ENCODE measurements at places on chromosomes 12 and 14. TPM values are rescaled to one million over a fixed set of nuclear protein-coding genes. Genes with fewer than 3 reads are reported as not detected.

DNA sequence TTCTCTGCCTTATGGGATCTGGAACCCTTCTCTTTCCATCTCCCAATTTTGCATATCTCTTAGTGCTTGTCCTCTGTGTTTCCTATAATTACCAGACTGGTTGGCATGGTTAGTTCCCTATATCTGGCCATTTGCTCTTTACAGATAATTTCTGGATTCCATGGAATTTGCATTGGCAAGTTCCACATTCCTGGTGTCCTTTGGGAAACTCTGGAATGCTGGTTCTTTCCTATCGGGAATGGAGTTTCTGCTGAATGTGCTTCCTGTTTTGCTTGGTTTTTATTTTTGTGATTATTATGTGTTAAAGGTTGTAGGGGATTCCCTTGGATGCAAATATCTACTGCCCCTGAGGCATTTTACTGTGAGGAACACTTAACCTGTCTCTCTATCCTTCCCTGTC lies 193.0 kb upstream of the BTG1 start:
- DNase-seq: peak; percentile 12

GRCh38 chr14:93317875-93318807 lies 14.7 kb downstream of the BTBD7 start:
- peak; percentile 22 for DNase-seq

- no peak for DNase-seq
Measured at GRCh38 chr12:131408036-131408365, 302.9 kb upstream of the SFSWAP start.

DNA sequence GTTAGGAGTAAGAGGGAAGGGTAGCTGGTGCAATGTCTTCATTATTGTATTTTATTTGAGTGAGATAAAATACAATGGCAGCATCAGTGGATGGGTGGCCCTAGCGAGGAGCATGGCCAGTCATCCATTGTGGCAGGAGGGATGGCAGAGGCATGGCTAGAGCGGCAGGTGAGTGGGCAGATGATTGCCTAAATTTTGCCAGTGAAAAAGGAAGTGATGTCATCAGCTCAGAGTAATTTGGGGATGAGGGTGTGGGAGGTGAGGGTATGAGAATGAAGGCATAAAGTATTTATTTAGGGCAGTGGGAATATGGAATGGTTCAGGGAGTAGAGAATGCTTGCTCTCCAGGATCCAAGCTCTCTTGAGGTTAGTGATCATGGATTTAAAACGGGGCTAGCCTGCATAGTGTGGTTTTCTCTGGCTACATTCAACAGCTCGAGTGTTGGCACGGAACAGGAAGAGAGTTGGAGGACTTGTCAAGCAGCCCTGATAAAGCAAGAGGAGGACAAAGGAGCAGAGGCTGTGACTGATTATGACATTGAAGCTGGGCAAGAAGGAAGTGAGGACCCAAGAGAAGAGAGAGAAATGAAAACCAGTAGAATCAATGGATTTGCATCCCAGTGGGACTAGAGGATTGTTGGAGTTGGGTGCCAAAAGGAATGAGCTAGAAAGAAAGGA lies 18.7 kb upstream of the SERPINA6 start:
- no peak for DNase-seq

DNA sequence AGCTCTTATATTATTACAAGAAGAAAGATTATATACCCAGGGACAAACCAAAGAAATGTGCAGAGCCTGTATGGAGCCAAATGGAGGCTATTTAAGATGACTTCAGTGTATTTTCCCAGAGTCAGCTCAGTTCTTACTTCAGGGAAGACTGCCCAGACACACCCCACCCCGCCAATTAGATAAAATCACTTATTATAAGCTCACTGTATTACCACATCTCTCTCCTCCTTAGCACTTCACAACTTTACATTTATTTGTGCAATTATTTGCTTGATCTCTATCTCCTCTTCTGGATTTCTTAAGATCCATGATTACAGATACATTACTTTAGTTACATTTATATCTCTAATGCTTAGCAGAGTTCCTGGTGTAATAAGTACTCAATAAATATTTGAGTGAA lies 24.7 kb upstream of the WDR89 start:
- DNase-seq: no peak

DNA sequence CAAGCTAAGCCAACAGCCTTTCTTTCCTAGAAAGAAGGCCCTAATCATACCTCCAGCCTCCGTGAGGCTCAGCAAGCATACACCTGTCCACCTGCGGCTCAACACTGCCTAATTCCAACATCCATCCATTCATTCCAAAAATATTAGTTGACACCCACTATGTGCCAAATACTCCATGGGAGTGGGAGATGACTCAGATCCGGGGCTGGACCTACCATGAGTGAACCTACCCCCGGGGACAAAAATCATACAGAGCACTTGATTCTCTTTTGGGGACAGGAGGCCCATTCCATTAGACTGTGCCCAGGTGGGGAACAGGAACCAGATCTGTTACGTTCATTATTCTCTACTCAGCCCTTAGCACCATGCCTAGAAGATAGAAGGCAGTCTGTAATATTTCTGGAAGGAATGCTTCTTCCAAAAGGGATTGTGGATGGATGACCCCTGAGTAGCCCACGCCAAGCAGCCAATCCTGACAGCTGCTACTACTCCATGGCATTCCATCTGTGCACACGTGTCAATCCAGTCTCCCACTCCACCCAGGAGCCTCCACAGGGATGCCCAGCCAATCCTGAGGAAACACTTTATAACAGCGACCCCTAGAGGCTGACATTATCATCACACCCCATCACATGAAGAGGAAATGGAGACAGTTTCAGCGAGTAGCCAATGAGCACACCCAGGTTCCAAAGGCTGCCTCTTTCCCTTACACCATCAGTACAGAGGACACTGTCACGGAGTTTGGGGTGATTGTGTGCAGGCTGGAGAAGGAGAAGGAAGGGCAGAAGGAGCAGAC lies 170.7 kb downstream of the ESRRB start:
- peak; percentile 21 for DNase-seq

DNA sequence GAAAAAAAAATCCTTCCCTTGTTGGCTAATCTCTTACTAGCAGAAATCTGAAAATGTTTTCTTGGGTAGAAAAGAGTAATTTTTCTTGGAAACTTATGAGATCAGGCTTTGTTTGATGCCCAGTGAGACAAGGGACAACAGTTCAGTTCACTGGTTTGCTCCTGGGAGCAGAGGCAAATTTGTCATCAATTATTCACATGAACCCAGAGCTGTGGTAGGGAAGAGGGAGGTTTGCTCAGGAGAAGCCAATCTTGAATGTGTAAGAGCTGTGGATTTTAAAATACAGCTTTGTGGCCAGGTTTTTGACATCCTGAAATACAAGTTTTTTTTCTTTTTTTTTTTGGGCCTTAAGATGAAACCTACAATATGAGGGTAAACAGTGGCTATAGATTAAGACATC lies 426.6 kb downstream of the ATP23 start:
- no peak for DNase-seq

- no peak for DNase-seq
Measured at GRCh38 chr14:39433452-39433813, 1.2 kb upstream of the FBXO33 start.

DNA sequence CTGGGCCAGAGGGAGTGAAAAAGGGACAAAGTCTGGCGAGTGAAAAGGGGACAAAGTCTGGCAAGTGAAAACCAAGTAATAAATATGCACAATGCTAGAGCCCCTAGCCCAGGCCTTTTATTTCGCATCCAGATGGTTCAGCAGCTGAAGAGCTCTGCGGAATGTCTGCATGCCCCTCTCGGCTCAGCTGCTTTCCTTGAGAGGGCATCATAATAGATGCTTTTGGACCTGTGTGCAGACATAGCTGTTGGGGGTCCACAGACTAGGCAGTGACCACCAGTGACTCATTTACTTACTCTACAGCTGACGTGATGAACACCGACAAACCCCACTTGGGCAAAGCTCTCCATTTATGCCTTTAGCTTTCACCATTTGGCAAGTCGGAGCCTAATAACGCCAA lies 4.3 kb downstream of the NIN start:
- no peak for DNase-seq

GRCh38 chr14:75811872-75812499 lies 150.9 kb downstream of the TTLL5 start:
- DNase-seq: no peak

DNA sequence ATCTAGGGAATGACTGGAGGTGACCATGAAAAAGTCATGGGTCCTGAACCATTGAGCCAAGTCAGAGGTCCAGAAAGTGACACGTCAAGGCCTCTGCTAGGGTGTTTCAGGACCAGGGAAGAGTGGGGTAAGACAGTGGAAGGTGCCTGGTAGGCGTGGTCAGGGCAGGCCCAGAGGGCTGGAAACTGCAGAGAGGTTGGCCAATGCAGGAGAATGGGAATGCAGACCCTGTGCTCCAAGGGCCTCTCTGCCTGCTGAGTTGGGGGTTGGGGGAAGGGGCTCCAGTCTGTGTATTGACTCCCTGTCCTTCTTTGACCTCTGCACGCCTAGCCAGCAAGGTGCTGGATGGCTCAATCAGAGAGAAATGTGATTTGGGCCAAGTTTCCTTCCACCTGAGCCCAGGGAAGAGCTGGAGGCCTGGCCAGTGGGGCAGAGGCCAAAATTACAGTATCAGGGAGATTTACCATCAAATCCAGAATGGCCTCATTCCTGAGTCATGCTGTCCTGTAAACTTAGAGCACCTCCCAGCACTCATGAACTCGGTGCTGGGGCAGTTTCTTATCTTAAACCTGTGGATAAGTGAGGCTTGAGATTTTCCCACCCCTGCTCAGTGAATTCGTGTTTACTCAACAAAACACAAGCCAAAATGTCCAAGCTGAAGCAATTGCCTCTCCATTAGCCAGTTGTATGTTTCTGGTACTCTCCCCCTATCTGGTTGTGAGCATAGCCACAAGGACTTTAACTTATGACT lies 24.4 kb downstream of the IRF2BPL start:
- DNase-seq: no peak

GRCh38 chr14:104935955-104936354 lies 11.3 kb downstream of the PLD4 start:
- DNase-seq: no peak

DNA sequence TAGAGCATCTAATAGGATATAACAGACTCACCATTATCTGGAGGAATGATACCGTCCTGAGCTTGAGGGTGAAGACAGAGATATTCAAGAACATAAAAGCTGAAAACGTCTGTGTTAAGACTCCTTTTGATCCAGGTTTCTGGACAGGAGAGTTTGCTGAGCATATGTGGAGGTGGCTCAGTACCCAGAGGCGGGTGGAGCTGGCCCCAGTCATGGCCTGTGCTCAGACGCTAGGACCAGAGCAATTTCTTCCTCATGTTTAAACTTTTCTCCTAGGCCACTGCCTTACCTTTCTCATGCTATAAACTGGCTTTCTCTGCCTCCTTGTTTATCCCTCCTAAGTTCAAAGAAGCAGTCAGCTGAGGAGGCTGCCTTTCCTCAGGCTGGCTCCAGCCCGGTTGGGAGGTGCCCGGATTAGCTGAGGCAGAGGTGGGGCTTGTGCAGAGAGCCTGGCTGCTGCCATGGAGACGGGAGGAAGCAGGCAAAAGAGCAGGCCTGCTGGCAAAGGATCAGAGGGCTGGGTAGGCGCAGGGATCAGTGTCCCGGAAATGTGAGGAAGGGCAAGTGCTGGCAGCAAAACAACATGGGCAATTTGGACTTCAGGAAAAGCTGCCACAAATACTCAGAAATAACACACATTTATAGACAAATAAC lies 13.7 kb downstream of the COA8 start:
- peak; percentile 95 for DNase-seq

DNA sequence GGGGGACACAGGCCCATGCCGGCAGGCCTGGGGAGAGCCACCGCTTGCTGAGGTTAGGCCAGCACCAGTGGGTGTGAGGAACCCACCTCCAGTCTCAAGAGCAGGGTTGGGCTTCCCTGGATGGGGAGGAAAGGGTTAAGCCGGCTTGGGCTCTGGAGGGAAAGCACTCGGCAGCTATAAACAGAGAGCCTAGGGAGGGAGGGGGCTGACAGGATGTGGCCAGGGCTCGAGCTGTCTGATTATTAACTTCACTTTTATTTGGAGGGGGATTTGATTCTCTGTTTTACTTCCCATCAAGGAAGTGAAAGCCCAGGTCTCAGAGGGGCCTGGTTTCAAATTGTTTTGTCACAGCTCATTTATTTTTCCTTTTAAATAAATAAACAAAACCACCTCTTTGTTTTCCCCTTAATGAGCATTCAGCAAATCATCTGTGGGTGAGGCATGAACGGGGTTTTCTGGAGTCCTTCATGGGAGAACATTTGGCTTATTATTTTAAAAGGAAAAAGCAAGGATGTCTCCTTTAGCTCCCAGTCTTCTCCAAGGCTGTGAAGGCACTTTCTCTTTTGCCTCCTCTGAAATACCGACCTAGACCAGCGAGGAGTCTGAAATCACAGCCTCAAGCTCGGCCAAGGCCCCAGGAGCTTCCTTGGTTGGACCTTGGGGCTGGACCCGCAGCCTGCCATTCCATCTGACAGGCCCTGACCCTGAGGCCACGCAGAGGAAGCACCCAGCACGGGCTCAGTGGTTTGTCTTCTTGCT lies 21.9 kb upstream of the ZFP36L1 start:
- peak; percentile 55 for DNase-seq

DNA sequence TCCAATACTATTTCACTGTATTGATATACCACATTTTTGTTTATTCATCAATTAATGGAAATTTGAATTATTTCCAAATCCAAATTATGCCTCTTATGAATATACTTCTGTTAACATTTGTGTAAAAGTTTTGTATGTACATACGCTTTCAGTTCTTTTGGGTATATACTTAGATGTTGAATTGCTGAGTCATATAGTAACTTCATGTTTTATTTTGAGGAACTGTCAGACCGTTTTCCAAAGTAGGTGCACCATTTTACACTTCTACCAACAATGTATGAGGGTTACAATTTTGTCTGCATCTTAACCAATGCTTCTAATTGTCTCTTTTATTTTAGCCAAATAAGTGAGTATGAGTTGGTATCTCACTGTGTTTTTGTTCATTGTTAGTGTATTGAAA lies 10.2 kb upstream of the CCER1 start:
- DNase-seq: no peak

DNA sequence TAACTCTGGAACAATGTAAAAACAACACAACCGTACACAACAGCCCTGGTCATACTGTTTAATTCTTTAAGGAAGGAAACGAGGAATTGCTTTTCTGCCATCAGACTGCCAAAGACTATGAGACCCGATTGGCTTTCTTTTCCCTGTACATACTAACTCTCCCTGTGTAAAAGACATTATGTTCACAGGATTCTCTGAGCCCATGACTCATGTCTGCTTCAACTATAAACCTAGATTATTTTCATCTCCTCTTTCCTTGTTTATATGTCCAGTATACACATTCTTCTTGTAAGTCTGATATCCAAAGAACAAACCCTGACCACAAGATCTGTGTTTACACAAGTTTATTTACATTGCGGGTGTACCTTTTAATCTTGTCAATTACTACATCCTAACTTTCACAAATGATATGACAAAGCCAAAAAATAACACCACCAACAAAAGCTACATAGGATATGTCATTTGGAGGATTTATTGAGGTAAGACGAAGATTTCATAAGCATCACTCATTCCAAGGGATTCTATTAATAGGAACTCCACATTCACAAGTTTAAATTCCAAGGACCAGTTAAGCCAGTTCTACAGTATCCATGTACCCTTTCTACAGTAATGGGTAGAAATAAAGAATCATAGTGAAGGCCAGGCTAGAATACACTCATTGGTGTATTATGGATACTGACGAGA lies 67.3 kb downstream of the STXBP6 start:
- no peak for DNase-seq

Gene HEATR5A
- 33.5 TPM for total RNA-seq

Gene ZNF384
- total RNA-seq: 8.5 TPM

Gene WSCD2
- not detected for total RNA-seq

Gene GPR65
- total RNA-seq: 0.20 TPM

Gene CTSG
- not detected for total RNA-seq

Gene COX8C
- total RNA-seq: not detected

Gene GTF2A1
- 44.8 TPM for total RNA-seq

Gene GPR137C
- 0.79 TPM for total RNA-seq

Gene IL22
- not detected for total RNA-seq

Gene OASL
- total RNA-seq: 0.22 TPM

Gene NRXN3
- not detected for total RNA-seq

Gene CD163
- total RNA-seq: under 0.01 TPM

Gene FLVCR2
- total RNA-seq: 0.79 TPM

All from lung microvascular endothelial cell (primary cell).